ENCODE measurements at places on chromosomes 16 and 17.

DNA sequence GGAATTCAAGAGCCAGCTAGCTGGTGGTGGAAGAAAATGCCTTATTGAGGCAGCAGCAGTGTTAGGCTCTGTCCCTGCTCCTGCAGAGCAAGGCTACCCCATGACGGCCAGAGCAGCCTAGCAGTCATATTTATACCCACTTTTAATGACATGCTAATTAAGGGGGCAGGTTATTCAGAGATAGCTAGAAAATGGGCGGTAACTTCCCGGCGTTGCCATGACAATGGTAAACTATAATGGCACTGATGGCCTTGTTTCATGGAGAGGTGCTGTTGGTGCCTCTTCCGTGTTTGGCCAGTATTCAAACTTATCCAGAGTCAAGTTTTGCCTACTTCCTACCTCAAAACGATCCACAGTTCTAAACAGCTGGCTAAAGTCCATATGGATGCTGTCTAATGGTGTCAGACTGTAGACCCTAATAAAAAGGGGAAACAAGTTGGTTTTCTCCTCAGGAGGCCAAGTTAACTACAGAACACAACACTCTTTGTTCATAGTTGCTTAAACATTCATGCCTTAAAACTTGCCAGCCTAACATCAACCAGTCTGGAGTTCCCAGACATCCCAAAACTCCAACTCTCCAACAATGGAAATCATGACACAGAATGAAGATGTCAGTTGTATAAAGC is 3.7 kb upstream of the SCNN1B start:
- DNase-seq: no peak

- DNase-seq: no peak
Observed at GRCh38 chr17:39084558-39084957, 66.9 kb downstream of the PLXDC1 start.

DNA sequence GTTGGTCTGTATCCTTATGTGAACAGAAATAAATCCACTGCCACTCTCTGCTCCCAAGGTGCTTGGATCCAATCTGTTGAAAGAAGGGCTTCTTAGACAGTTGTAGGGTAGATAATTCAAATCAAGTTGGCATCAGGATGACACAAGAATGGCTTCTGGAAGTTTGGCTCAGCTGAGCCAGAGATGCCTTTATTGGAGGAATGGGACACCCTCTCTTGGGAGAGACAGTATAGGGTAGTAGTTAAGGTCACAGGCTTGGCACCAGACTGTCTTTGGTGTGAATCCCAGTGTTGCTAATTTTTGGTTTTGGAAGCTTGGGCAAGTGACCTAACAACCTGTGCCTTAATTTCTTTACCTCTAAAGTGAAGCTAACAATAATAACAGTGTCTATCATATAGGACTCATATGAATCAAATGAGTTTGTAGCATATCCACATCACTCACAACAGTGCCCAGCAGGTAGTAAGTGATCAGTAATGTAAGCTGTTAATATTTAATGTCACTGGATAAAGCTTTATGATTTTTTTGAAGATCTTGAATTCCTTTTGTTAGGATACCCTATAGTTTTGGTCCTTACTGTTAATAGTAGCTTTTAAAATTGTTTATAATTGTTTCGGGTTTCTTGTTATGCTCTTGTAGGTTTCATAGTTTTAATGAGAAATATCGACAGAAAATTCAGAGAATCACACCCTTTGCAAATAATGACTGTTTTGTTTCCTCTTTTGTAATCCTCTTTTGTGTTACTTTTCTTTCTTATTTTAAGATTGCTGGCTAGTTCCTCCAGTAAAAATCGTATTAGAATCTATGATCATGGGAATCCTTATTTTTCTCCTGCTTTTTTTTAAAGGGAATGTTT is 19.1 kb downstream of the ZNRF1 start:
- DNase-seq: no peak

DNA sequence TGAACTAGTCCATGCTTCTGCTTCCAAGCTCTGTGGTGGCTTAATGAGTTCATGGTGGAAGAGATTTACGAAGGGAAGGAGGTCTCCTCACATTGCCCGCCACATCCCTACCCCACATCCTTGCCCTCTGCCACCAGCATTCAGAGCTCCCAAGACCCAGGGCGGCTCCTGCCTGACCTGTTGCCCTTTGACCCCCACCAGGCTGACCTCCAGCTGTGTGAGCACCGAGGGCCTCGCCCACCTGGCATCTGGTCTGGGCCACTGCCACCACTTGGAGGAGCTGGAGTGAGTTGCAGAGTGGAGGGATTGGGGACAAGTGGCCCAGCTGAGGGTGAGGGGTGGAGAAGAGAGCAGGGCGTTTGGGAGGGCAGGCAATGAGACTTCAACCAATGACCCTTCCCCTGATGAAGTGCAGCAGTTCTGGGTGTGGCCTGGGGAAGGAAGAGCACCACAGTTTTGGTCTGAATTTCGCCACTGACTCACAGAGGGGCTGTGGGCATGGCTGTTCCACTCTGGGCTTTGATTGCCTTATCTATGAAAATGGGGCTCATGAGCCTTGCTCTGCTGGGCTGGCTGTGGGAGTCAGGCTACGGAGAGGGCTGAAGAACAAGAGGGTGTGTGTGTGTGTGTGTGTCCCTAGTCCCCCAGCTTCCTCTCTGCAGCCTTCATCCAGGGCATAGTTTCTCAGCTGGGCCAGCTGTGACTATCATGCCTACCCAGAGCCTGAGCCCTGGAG is 22.6 kb upstream of the CPNE2 start:
- DNase-seq: no peak

- peak; percentile 96 for DNase-seq
Observed at GRCh38 chr16:27286451-27286850, 17.9 kb upstream of the NSMCE1 start.

GRCh38 chr17:72392056-72393010 is 271.5 kb downstream of the SOX9 start:
- peak; percentile 83 for DNase-seq

DNA sequence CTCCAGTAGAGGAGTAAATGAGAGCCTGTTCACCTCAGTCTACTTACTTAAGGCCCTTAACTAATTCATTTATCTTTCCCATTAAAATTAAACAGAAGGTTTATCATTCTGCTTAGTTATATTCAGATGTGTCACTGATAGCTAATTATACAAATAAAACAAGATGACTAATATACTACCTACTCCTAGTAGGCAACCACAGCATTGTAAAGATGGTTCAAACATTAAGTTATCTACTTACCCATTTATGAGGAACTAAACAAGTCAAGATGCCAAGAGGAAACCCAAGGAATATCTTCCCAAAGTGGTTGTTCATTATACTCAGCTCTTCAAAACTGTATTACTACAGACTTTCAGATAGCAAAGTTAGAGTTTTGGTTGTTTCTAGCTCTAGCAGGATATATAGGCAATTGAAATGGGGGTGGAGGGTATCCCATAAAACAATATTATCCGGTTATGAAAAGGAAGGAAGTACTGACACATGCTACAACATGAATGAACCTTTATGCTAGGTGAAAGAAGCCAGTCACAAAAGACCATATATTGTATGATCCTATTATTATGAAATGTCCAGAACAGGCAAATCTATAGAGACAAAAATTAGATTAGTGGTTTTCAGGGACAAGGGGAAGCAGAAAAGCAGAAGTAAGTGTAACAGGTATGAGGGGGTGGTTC is 56.5 kb downstream of the SPAG9 start:
- DNase-seq: peak; percentile 16

DNA sequence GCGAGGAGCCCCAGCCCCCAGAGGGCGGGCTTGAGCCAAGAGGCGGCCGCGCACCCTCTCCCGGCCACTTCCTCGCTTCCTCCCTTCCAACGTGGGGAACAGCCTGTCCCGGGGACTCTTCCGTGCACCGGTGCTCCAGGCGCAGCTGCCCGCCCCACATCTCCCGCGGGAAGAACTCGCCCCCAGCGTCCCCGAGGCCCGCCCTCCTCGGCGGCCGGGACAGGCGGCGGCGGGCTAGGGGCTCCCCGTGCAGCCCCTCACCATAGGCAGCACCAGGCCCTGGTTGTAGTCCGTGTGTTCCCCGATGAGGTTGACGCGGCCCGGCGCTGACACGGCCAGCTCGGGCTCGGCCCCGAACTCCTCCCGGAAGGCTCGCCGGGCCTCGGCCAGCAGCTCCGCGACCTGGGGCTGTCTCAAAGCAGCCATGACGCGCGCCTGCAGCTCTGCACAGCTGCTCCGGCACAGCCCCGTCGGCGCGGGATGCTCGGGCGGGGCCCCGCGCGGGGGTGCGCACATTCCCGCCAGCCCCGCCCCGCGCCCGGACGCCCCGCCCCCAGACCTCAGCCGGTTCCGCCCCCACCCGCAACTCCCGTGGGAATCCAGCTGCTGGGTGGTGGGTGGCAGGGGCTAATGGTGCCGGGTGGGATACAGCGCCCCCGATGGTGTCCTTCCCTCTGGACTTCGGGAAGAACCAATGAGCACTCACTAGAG is at the start of gene GALK1:
Gene GALK1, minus strand, starts transcription at position 482 of the 711 bp plus-strand sequence. Its CDS starts 56 bp downstream, at position 426.
- DNase-seq: no peak

GRCh38 chr17:77695386-77695785 is 263.1 kb upstream of the TNRC6C start:
- DNase-seq: no peak

DNA sequence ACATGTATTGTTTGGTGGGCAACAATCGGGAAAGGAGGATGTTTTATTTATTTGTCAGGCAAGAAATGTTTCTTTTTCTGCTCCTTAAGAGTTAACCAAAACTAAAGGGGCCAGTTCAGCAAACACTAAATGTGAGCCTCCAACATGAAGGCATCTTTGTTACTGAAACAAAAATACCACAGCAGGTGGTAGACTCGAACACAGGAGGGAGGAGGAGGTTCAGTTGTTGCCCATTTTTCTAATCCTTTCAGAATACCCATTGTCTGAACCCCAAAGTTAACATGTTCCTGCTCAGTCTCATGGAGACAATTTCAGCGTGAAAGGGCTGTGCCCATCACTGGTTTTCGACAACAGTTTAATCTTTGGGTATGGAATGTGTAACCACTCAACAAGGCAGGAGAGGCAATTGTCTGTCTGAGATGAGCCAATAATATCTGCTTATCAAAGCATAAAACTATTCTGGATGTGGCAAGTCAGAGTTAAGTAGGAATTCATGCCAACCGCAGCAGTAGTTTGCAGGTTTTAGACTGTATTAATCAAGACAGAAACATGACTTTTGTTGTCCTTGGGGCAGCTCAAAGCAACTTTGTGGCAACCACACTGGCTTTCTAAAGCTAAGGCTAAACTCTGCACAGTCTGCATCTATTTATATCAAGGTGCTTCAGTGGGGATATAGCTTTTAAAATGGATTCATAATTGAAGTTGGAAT is 211.7 kb downstream of the FTO start:
- peak; percentile 7 for DNase-seq

DNA sequence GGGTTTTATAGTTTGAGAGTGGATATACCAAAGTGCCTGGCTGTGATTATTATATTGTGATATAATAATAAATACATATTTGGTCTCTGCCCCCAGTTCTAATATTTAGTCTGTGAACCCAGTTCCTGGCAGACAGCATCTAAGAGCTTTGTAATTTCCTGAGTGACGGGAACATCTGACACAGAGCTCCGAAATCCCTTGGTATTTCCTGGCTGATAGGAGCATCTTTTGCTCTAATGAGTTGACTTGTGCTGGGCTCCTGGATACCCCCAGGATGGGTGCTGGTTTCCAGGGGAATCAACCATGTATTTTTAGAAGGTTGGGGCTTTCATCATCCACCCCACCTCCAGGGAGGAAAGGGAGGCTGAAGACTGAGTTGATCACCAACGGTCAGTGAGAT is 187.3 kb downstream of the CDH13 start:
- no peak for DNase-seq

DNA sequence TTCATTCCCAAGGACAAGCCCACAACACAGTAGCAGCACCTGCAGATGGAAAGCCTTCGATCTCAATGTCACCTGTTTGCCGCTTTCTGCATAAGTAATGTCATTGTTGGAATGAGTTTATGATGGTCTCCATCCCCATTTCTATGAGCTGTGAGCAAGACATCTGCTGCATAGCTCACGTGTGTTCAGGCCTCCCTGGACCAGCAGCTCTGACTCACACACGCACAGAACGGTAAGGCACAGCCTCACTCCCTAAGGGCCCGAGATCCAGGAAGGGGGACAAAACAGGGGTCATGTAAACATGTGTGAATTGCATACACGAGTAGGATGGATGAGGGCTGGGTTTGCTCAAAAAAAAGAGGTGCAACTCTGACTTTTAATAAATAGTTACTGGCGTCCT is 223.1 kb downstream of the SOX9 start:
- no peak for DNase-seq

DNA sequence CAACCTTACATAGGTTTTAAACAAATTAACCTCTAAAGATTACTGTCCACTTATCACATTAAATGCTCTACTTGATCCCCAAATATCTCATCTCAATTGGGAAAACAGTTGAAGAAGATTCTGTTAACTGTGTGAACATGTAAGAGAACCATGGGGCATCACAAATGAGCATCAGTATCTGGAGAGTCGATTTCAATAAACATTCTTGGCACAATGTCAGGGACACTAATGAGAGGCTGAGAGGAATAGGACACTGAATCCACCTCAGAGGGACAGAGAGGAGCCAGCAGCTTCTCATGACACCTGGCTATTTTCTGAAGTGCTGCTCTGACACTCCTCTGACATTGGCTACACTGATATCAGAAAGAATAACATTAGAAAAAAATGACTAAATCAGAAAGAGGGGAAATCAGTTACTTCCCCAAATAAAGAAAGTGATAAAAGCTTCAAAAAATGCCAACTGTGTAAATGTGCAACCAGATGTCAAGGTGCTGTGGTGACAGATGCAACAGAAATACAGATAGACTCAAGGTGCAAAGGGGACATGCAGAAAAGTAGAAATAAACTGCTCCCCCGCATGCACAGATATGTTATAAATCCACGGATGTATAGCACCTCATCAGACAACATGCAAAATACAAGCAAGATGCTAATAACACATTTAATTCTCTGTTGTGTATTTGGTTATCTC is 67.4 kb downstream of the SNX11 start:
- DNase-seq: no peak

DNA sequence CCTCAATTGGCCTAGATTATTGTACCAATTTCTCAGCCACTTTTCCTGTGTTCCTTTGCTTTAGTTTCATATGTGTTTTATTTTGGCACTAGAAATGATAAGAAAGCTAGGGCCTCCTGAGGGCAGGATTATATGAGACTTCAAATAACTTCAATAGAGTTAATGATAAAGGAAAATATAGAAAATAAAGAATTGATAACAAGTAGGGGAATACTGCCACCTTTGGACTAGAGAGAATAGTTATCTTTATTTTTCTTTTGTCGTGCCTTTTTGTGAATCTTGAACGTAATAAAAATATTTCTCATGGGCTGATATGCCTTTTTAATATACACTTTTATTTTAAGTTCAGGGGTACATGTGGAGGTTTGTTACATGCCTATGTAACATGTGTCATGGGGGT is 29.3 kb upstream of the RBL2 start:
- no peak for DNase-seq

GRCh38 chr16:74649839-74650504 is 16.7 kb downstream of the RFWD3 start:
- DNase-seq: no peak

DNA sequence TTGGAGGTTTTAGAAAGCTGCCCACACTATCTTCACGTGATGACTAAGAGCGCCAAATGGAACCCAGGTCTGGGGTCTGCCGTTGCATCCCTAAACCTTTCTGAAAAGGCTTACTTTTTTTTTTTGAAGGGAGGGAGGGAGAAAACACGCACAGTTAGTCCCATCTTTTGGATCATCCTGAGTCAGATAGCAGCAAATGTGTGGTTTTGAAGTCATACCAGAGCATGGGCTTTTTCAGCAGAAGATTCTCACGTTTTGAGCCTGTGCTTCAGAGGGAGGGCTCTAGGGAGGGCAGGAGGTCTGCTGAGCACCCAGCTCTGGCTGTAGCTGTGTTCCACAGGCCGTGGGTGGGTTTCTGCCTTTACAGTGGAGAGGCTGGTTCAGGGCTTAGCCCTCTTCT is 194.7 kb downstream of the SNX29 start:
- DNase-seq: no peak

Data from kidney glomerular epithelial cell (primary cell).